Endothelial cell (in vitro differentiated cells): ENCODE measurements at places on chromosomes 1 and 21. TPM values are rescaled to one million over a fixed set of nuclear protein-coding genes. Genes with fewer than 3 reads are reported as not detected.

- H3K36me3 ChIP-seq, result no peaks in the 10 kb centered on the region
- peaks cover 8% of the 10 kb centered on the region for H3K4me1 ChIP-seq
- H3K27me3 ChIP-seq, result peaks cover 1% of the 10 kb centered on the region
- H3K4me3 ChIP-seq, result no peak overlapping the region
Observed at GRCh38 chr21:29231756-29232529, 66.8 kb upstream of the BACH1 start.

DNA sequence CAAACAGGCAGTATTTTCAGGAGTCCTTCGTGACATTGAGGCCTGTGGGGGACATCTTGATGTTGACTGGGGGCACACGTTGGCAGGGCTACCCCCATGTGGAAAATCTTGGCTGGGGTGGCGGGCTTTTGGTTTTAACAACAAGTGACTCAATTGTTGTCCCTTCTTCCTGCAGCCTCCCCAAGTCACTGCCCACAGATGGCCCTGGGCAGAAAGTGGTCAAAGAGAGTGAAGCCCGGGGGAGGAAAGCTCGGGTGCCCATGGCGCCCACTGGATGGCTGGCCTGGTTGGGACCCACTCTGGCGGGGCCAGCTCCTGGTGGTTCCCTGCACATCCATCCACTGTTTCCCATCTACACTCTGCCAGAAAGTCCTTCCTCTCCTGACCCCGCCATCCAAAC lies 24.6 kb upstream of the ZNF648 start:
- no peak overlapping the region for H3K4me3 ChIP-seq
- no peaks in the 10 kb centered on the region for H3K36me3 ChIP-seq
- peaks cover 13% of the 10 kb centered on the region for H3K4me1 ChIP-seq

GRCh38 chr1:112061901-112062320 lies 72.4 kb upstream of the KCND3 start:
- H3K4me3 ChIP-seq, result no peak overlapping the region
- peaks cover 3% of the 10 kb centered on the region for H3K36me3 ChIP-seq
- no peaks in the 10 kb centered on the region for H3K4me1 ChIP-seq
- no peak overlapping the region for H3K27ac ChIP-seq

DNA sequence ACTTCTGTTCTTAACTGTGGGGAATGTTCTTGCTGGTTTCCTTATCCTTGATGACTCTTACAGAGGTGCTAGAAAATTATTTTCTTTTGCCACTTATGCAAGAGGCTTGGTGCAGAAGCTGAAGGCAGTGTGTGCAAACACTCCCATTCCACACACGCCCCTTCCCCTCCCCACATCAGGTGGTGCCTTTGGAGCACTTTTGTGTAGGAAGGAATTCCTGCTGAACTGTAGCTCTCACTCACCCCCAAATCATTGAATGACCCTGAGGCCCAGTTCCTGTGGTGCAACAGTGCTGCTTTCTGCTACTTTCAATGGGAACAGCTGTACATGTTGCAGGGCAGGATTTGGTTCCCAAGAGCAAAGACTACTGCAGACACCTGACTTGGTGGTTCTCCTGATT lies 101.8 kb downstream of the CD247 start:
- DNase-seq, result no peak
- H3K27ac ChIP-seq, result no peak overlapping the region
- peaks cover 7% of the 10 kb centered on the region for H3K36me3 ChIP-seq
- H3K4me1 ChIP-seq, result peaks cover 11% of the 10 kb centered on the region
- no peaks in the 10 kb centered on the region for H3K27me3 ChIP-seq
- no peak overlapping the region for H3K4me3 ChIP-seq

DNA sequence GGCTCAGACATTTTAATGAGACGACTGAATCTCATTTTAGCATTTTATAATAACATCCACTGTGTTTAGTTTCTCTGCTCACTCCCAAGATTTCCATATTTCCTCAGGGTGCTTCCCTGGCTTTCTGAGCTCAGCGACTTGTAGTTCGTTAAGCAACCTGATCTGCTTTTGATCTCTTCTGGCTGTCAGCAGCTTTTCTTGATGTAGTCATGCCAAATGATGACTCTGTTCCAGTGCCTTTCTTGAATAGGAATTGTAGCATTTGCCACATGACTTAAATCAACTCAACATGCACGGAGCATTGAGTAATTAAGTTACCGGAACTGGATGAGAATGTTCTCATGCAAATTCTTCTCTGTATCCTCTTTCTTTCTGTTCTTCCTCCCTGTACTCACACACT lies 246.1 kb downstream of the FMN2 start:
- peaks cover 2% of the 10 kb centered on the region for H3K27me3 ChIP-seq
- H3K4me1 ChIP-seq, result no peaks in the 10 kb centered on the region
- DNase-seq, result no peak
- H3K36me3 ChIP-seq, result no peaks in the 10 kb centered on the region
- H3K27ac ChIP-seq, result no peak overlapping the region

- H3K27me3 ChIP-seq, result no peaks in the 10 kb centered on the region
- no peaks in the 10 kb centered on the region for H3K36me3 ChIP-seq
- H3K4me1 ChIP-seq, result peaks cover 32% of the 10 kb centered on the region
- DNase-seq, result no peak
Observed at GRCh38 chr1:31926252-31926651, 11.9 kb downstream of the PTP4A2 start.

- no peak overlapping the region for H3K27ac ChIP-seq
- peaks cover 9% of the 10 kb centered on the region for H3K4me1 ChIP-seq
- H3K4me3 ChIP-seq, result peak overlapping the region; percentile 31
- H3K36me3 ChIP-seq, result peaks cover 39% of the 10 kb centered on the region
- DNase-seq, result no peak
Observed at GRCh38 chr1:45516036-45516435, 5.6 kb downstream of the PRDX1 start.

- H3K27me3 ChIP-seq, result peaks cover 2% of the 10 kb centered on the region
- no peak overlapping the region for H3K4me3 ChIP-seq
- DNase-seq, result no peak
- no peak overlapping the region for H3K27ac ChIP-seq
Observed at GRCh38 chr1:55839221-55839620, 624.1 kb upstream of the USP24 start.

DNA sequence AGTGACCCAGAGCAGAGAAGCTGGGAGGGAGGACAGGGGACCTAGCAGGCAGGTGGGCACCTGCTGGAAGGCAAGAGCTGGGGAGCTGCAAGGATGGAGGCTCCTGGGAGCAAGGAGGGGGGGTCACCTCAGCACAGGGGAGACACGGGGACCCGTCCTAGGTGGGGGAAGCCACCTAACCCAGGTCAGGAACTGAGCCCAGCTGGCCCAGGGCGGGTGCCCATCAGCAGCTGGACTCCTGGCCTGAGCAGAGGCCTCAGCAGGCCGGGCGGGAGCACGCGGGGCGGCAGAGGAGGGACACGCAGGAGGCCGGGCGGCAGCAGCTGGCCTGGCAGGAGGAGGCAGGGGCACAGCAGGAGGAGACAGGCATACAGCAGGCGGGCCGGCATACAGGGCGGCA lies 949 bp downstream of the KRTAP10-1 start:
- no peaks in the 10 kb centered on the region for H3K4me1 ChIP-seq
- DNase-seq, result no peak
- no peak overlapping the region for H3K27ac ChIP-seq
- no peak overlapping the region for H3K4me3 ChIP-seq
- H3K27me3 ChIP-seq, result peaks cover 10% of the 10 kb centered on the region

DNA sequence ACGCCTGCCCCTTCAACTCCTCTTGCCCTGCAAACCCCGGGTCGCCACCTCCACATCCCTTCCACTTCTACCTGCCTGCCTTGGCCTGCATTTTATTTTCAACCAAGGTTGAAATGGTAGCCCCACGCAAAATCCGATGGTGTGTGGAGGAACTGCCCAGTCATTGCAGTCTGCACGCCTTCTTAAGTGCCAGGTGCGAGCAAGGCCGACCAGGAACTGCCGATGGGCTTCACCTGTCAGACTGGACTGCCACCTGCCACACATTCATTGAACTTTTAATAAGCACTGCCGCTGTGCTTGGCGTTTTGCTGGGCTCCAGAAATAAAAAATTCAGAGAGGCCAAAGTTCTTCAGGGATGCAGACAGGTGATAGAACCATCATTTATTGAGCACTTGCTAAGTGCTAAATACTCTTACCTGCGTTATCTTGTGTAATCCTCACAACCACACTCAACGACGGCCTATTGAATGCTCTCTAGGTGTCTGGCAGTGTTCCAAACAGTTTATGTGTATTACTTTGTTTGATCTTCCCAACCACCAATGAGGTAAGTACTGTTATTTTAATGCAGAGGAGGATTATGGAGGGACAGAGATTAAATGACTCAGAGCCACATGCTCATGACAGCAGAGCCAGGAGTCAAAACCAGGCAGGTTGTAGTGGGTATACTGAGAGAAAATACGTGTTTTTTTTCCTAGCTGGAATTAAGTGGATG lies 36.2 kb downstream of the CACHD1 start:
- peak overlapping the region; percentile 88 for H3K4me3 ChIP-seq
- H3K36me3 ChIP-seq, result peaks cover 4% of the 10 kb centered on the region
- peaks cover 13% of the 10 kb centered on the region for H3K27me3 ChIP-seq
- no peak for DNase-seq

- H3K4me3 ChIP-seq, result no peak overlapping the region
- H3K27me3 ChIP-seq, result no peaks in the 10 kb centered on the region
- no peak for DNase-seq
- H3K36me3 ChIP-seq, result no peaks in the 10 kb centered on the region
- peaks cover 6% of the 10 kb centered on the region for H3K4me1 ChIP-seq
Observed at GRCh38 chr1:236952246-236953003, 51.8 kb downstream of the MT1HL1 start.

GRCh38 chr1:27864264-27864895 lies 8.0 kb upstream of the THEMIS2 start:
- H3K4me1 ChIP-seq, result peaks cover 15% of the 10 kb centered on the region
- peak overlapping the region; percentile 42 for H3K27ac ChIP-seq
- H3K36me3 ChIP-seq, result no peaks in the 10 kb centered on the region
- no peak for DNase-seq
- no peak overlapping the region for H3K4me3 ChIP-seq

GRCh38 chr1:113946678-113947387 lies 17.7 kb downstream of the HIPK1 start:
- no peak for DNase-seq
- H3K4me3 ChIP-seq, result no peak overlapping the region
- H3K36me3 ChIP-seq, result peaks cover 10% of the 10 kb centered on the region

DNA sequence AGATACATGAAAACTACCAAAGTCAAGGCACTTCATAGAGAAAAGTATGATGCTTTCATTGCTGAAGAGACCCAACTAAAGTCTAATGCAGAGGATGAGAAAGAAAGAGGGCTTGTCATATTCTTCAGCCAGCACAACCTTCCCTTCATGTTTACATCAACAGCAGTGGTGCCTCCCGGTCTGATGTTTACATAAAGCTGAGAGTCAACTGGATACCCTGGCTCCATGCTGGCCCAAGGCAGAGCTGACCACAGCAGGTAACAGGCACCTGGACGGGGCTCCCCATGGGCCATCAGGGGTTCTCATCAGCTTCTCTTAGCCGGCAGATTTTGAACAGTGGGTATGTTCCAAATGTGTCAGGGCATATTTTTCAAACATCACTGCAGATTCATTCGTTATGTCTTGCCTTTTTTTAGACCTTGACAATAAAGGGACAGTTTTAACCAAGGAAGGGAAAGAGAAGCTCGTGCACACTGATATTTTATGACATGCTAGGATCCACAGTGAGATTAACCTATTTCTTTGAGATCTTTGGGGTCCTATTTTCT lies 117.1 kb downstream of the NRIP1 start:
- no peak for DNase-seq
- no peak overlapping the region for H3K27ac ChIP-seq

GRCh38 chr21:46543306-46543705 lies 61.6 kb downstream of the S100B start:
- peaks cover 62% of the 10 kb centered on the region for H3K36me3 ChIP-seq
- no peak overlapping the region for H3K4me3 ChIP-seq
- no peak overlapping the region for H3K27ac ChIP-seq

- DNase-seq, result no peak
- H3K27ac ChIP-seq, result no peak overlapping the region
- no peaks in the 10 kb centered on the region for H3K4me1 ChIP-seq
- H3K36me3 ChIP-seq, result peaks cover under 1% of the 10 kb centered on the region
- H3K27me3 ChIP-seq, result no peaks in the 10 kb centered on the region
- H3K4me3 ChIP-seq, result no peak overlapping the region
Observed at GRCh38 chr21:36184545-36184944, 27.9 kb downstream of the DOP1B start.

DNA sequence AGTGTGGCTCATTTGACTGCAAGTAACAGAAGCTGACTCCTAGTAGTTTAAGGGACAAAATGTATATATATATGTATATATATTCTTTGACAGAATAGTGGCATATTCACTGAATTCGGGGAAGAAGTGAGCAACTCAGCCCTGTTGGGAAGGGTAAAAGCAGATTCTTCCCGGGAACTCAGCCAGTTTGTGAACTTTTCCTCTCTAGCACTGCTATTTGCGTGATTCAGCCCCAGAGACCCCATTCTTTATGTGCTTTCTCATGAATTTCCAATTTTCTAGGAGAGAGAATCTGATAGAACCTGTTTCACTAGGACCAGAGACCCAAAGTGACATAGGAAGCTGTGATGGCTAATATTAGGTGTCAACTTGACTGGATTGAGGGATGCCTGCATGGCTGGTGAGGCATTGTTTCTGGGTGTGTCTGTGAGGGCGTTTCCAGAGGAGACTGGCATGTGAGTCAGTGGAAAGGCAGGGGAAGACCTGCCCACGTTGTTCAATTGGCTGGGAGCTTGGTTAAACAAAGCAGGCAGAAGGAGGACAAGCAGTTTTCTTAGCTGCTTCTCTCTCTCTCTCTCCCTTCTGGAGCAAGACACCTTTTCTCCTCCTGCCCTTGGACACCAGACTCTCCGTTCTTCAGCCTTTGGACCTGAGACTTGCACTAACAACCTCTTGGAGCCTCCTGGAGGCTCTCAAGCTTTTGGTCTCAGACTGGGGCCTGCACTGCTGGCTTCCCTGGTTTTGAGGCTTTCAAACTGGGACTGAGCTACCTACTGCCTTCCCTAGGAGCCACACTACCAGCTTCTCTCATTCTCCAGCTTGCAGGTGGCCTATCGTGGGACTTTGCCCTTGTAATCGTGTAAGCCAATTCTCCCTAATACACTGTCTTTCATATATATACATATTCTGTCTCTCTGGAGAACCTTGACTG lies 93.4 kb upstream of the KCNK1 start:
- H3K27me3 ChIP-seq, result peaks cover 2% of the 10 kb centered on the region
- no peak for DNase-seq
- no peaks in the 10 kb centered on the region for H3K36me3 ChIP-seq
- H3K4me3 ChIP-seq, result no peak overlapping the region
- peaks cover 12% of the 10 kb centered on the region for H3K4me1 ChIP-seq

DNA sequence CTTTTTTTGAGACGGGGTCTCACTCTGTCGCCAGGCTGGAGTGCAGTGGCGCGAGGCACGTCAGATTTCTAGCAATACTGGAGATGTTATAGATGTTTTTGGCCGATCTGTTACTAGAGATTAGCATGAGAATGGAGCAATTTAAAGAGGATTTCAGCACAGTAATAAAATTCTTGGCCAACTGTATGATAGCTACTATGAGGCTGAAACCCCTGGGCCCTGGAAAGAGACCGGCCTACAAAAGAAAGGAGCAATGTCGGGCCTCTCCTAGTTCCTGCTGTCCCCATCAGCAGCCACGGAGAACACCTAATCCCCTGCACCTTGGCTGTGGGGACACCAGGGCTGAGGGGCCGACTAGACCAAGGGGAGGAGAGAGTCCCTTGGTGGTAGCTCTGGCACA lies 9.5 kb upstream of the GNPAT start:
- no peaks in the 10 kb centered on the region for H3K36me3 ChIP-seq
- H3K27me3 ChIP-seq, result no peaks in the 10 kb centered on the region
- H3K4me3 ChIP-seq, result no peak overlapping the region
- H3K4me1 ChIP-seq, result peaks cover 9% of the 10 kb centered on the region
- H3K27ac ChIP-seq, result no peak overlapping the region
- DNase-seq, result no peak

The LCE1A gene
- not detected for total RNA-seq

The CLIC6 gene
- total RNA-seq, result 5.4 TPM

The KDF1 gene
- total RNA-seq, result 0.21 TPM

The ENTREP3 gene
- total RNA-seq, result 54.1 TPM

The DPH2 gene
- 17.1 TPM for total RNA-seq

The ACKR1 gene
- 0.23 TPM for total RNA-seq

The S100A7 gene
- not detected for total RNA-seq

The DMAP1 gene
- total RNA-seq, result 87.9 TPM

The SCNM1 gene
- total RNA-seq, result 48.3 TPM

The MYOG gene
- 15.7 TPM for total RNA-seq
